ENCODE measurements at places on chromosomes 7 and 10.

- no peak for DNase-seq
These were observed 195.4 kb downstream of the COBL start for GRCh38 chr7:51121036-51121790.

DNA sequence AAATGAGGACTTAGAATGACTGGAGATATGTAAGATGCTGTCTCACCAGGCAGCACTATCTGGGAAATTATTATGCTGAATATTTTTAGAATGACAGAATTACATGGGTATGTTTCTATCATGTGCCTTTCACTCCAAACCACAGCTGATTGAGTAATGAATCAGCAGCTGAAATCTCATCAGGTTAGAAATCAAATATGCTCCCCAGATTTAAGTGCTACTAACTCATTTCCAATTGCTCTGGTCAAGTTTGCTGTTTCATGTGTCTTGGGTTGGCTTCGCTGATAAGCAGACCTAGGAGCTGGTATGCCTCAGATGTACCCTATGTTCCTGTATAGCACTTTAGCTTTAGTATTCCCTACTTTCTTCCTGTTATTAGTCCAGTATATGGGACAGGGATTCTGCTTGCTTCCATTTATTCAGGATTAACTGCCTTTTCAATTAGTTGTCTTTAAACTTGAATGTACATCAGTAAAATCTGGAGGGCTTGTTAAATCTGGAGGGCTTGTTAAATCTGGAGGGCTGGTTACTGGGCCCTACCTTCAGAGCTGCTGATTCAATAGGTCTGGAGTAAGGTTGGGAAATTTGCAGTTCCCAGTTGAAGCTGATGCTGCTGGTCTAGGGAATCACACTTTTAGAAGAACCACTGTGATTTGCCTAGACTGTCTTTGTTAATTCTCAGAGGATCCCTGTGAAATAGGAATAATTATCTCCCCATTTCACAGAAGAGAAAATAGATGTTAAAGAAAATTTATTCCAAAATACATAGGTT lies 172.9 kb downstream of the DKK1 start:
- DNase-seq, result no peak

GRCh38 chr7:36928718-36929117 lies 204.4 kb upstream of the AOAH start:
- DNase-seq, result no peak

DNA sequence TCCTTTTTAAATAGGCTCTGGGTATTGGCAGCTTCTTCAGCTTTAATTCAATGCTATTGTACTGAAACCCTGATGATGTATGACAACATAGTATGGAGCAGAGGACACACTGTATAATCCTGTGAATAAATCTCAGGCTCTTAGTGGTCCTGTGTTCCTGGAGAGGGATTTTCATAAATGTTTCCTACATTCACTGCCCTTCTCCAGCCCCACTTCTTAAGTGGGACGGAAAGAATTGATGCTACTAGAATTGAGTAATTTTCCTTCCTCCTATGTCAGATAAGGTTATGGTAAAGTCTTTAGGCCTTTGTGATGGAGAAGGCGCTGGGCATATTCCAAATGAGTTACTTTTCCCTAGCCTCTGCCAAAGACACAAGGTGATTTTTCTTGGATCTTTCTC lies 779.4 kb downstream of the TNS3 start:
- DNase-seq, result no peak

GRCh38 chr10:68829521-68829920 lies 2.2 kb downstream of the STOX1 start:
- DNase-seq, result no peak

GRCh38 chr7:155538293-155538692 lies 8.1 kb downstream of the CNPY1 start:
- no peak for DNase-seq

- no peak for DNase-seq
These were observed 292.0 kb downstream of the WDR37 start for GRCh38 chr10:1347962-1348772.

GRCh38 chr7:151440799-151441445 lies 981 bp upstream of the CRYGN start:
- DNase-seq, result no peak

- DNase-seq, result no peak
These were observed 201.2 kb downstream of the TCF7L2 start for GRCh38 chr10:113151190-113151666.

DNA sequence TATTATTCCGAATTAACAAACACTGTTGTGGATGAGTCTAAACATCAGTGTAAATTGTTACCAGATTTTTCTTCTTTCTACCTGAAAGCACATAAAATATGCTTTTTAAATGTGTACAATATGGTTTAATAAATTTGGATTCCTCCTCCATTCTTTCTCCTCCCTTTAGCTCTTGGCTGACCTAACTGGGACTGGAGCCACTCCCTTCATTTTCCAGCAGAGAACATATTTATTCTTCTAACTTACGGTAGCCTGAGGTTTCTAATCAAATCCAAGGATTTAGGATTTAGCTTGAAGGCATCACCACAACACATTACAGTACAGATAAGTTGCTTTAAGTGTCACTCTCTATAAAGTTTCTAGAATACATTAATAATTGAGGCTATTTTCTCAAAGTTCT lies 88.2 kb upstream of the SEMA3C start:
- DNase-seq, result no peak

GRCh38 chr10:48820699-48821098 lies 118.9 kb downstream of the LRRC18 start:
- no peak for DNase-seq

Measured in stimulated activated CD8-positive, alpha-beta memory T cell treated with anti-CD3 and anti-CD28 coated beads, Interleukin-7, amount 100 ng/mL, for 4 hours (primary cell).